ENCODE measurements at places on chromosomes 2 and 18.
A peak's percentile ranks its signal among the peaks of the same experiment; 100 is the strongest.

GRCh38 chr18:50203801-50204604 is 9.1 kb upstream of the MYO5B start:
- ATAC-seq = peak; percentile 43

DNA sequence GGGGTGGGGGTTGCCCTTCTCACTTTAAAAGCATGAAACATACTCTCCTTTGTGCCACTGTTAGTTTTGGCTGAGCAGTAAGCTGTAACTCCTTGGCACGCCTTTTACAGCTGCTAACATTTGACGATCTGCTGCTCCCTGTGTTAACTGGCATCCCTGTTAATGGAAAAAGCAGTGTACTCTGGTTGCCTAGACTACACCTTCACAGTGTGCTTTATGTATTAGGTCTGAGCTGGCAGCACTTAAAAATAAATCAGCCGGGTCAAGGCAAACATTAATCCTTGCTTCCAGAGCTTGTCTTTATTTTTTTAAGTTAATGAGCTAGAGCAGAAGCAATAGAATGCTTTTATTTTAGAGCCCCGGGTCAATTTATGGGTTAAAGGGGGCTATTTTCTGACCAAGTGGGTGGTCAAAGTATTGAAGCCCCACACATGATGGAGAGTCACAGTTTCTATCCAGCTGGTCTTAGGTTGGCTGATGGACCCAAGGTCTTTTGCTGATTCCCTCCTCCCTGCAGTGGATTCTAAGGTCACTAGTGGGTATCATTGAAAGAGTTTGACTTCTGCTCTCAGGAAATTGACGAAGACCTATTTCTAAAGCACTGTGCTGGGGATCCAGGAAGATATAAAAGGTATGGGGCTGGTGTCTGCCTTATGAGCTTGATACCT is 54.5 kb downstream of the CFAP221 start:
- ATAC-seq = no peak

- no peak for ATAC-seq
Measured at GRCh38 chr2:120291401-120292311, 39.0 kb downstream of the RALB start.

- no peak for ATAC-seq
Measured at GRCh38 chr2:36539631-36540030, 58.3 kb downstream of the FEZ2 start.

DNA sequence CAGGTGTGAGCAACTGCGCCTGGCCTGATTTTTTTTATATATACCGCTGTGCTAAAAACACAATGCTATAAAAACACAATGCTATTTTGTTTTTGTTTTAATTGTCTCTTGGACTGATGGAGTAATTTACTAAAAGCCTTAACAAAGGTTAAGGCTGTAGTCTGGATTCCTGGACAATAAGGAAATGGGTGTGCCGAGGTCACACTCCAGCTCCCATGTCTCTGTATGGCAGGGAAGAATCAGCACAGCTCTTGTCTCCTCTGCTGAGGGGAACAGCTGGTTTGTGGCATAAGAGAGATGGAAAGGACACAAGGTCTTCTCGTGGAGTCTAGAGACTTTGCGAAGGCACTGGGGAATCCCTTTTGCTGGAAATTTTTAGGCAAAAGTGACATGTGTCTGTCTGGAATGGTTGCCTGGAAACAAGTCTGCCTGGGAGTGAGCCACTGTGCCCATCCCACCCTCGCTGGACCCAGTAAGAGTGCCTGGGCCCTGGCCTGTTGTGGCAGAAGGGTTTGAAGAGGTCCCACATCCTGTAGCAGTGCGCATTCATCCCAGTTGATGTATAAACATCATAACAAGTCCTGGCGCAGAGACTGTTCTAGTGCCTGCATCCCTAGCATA is 73.1 kb downstream of the MAPK4 start:
- ATAC-seq = no peak

DNA sequence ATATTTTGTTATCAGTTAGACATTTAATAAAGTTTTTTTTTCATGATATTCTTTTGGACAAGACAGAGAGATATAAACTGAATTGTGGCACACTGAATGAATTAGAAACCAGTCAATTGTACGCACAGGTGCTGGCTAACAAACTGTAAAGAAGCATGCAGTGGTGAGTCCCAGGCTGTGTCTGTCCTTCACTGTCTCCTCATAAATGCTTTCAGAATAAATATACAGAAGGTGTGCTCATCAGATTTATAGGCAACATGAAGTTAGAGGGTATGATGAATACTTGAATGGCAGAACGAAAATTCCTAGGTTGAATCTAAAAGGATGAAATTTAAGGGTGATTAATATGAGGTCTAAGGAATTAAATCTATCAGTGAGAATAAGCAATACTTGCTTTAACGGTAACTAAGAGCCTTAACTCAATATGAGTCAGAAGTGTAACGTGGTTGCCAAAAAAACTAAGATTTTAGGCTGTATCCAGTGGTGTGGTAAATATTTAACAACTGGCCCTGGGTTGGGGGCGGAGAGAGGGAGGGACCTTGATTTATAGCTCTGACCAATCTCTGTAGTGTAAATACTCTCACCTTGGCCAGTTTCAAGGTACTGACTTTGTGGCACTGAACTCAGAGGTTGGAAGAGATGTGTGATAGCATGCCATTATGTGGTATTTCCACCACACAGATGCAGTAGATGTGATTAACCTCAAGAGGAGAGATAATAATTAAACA is 41.9 kb upstream of the AAK1 start:
- no peak for ATAC-seq

DNA sequence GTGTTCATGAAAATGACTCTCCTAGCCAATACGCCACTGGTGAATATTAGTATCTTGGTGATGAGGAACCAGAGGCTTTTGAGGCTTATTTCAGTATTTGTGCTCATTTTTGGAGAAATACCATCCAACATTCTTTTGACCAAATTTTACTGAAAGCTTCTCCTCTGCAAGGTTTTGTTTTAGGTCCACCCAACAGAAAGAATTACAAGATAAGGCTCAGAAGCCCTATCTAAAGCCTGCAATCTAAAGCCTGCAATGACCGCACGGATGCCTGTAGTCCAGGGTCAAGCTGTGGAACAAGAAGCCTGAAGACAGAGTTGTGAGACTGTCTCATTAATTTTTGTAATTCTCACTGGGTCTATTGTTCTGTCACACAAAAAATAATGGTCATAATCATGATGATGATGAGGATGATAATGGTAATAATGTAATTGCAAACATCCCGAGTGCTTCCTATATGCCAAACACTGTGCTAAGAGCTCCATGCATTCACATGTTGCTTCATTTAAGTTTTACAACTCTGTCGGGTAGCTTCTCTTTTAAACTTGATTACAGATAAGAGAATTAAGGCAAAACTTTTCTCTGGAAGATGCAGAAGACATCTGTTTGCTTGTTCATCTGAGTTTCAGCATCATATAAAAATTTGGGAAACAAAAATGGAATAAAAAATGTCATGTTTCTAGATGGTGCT is 33.2 kb upstream of the NCOA1 start:
- ATAC-seq = no peak

GRCh38 chr18:32373505-32373904 is 97.2 kb downstream of the GAREM1 start:
- no peak for ATAC-seq

DNA sequence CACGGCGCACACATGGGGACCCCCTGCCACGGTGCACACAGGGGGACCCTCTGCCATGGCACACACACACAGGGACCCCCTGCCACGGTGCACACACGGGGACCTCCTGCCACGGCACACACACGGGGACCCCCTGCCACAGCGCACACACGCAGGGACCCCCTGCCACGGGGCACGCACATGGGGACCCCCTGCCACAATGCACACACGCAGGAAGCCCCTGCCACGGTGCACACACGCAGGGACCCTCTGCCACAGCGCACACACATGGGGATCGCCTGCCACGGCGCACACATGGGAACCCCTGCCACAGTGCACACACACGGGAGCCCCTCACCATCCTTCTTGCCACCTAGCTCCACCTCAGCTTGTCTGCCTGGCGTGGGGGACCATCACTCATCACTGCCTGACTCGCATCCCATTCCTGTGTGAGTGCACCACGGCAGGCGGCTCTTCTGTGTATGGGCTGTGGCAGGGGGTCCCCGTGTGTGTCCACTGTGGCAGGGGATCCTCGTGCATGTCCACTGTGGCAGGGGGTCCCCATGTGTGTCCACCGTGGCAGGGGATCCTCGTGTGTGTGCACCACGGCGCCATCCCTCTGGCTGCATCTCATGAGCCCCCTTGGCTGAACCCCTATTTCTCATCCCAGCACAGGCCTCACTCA is 206.7 kb downstream of the EIPR1 start:
- no peak for ATAC-seq

DNA sequence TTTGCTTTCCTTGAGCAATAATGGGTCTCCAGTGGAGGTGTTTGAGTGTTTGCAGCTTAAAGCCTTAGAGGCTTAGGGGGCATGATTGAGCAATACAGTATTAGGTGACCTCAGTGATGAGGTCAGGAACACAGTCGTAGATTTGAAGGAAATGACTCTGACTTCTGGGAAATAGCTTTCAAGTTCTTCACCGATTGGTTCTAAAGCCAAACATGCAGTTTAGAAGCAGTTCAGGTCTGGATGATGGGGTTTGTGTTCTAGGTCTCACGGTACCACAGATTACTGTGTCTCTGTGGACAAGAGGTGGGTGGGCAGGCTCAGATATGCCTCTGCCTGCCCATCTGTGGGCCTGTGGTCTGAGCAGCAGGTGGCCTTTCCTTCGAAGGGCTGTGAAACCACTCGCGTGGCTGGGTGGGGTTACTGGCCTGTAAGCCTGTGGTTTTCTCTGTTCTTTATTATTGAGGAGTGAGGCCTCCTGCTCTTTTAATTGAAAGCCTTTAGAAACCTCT is 7.8 kb downstream of the MTHFD2 start:
- ATAC-seq = no peak

DNA sequence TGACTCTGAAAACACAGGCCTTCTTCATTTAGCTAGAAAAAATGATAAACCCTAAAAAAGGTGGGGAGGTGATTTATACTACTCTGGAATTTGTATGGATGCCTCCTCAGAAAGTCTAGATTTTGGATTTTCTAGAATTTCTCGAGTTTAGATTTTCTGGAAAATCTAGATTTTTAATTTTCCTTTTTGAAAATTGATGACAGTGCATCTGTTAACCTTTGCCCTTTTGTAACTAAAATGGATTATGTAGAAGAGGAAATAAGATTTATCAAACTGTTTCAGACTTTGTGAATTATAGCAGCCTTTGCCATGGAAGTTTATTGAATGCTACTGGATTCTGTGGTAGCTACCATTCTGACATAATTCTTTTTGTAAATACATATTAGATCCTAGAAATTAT is 75.6 kb upstream of the RBM44 start:
- no peak for ATAC-seq

GRCh38 chr2:145598434-145598833 is 1078.5 kb upstream of the ZEB2 start:
- ATAC-seq = no peak

DNA sequence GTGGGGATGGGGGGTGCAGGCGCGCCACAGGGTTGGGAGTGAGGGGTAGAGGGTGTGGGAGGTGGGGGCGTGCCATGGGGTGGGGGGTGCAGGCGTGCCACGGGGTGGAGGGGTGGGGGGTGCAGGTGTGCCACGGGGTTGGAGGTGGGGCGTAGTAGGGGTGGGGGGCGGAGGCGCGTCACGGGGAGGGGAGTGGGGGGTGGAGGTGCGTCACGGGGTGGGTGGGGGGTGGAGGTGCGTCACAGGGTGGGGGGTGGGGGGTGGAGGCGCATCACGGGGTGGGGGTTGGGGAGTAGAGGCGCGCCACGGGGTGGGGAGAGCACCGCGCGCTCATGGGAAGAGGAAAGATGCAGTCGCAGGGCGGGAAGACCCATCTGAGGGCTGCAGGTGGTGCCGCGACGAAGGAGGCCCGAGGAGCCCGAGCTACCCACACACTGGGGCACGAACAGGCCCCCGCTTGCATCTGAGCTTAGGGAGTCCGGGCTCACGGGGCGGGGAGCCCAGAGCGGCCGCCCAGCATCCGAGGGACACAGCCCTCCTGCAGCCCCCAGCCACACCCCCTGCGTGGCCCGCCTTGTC is 37.5 kb downstream of the SNED1 start:
- ATAC-seq = no peak

- no peak for ATAC-seq
Measured at GRCh38 chr2:43142921-43143438, 83.4 kb downstream of the ZFP36L2 start.

GRCh38 chr2:38978296-38978903 is 88.7 kb downstream of the ARHGEF33 start:
- no peak for ATAC-seq

DNA sequence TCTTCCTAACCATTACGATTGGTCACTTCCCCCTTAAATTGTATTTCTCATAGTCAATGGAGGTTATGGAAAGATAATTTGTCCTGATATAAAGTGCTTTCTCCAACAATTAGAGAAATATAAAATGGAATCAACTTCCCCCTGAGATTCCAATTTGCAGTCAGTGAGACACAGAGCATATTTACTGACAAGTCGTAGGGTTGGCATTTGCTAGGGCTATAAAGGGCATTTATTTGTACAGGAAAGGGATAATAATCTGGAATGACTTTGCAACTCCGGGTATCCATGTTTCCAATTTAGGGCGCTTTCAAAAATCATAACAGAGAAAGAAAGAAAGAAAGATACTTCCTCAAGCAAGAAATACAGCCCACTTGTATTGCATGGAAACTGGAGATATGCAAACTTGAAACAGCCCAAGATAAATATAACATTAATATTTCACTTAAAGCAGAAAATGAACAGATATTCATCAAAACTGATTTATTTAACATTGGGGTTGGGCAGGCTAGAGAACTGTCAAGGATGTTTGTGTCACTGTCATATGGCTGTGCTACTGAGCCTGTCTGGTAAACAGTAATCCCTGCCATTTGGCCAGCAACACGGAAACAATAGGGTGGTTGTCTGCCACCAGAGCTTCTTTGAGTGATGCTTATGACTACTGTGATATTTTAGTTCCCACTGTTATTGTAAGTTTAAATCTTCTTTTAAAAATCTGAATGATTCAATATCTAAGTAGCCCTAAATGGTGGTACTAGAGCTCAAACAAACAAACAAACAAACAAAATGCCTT is 621.8 kb downstream of the LRP1B start:
- ATAC-seq = no peak

- no peak for ATAC-seq
Measured at GRCh38 chr2:178927173-178927572, 120.0 kb upstream of the TTN start.

GRCh38 chr2:127081826-127082633 is 24.9 kb downstream of the BIN1 start:
- ATAC-seq = peak; percentile 13

DNA sequence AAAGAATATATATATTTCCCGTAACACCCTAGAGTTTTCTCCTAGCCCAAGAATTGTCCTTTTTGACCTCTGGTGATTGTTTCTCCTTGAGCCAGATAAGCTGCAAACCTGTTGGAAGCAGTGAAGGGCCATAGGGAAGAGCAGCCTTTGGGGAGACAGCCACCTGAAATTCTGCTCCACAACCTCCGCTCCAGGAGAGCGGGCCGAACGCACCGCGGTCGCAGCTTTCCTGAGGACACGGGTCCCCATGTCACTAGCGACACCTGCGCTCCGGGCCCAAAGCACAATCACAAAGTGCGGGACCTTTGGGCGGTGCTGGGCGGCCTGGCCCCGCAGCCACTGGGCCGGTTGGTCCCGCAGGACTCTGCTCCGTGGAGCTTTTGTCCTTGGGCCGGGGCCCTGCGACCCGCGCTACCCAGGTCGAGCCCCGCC is 557 bp upstream of the DSG2 start:
- no peak for ATAC-seq

- ATAC-seq = no peak
Measured at GRCh38 chr2:66553370-66553769, 118.4 kb downstream of the MEIS1 start.

- no peak for ATAC-seq
Measured at GRCh38 chr2:171147081-171147480, 13.6 kb downstream of the TLK1 start.

All from gastroesophageal sphincter (tissue), 4 donors.